Cortex of kidney (tissue), 1 donor: ENCODE measurements at places on chromosomes 16 and 17.

DNA sequence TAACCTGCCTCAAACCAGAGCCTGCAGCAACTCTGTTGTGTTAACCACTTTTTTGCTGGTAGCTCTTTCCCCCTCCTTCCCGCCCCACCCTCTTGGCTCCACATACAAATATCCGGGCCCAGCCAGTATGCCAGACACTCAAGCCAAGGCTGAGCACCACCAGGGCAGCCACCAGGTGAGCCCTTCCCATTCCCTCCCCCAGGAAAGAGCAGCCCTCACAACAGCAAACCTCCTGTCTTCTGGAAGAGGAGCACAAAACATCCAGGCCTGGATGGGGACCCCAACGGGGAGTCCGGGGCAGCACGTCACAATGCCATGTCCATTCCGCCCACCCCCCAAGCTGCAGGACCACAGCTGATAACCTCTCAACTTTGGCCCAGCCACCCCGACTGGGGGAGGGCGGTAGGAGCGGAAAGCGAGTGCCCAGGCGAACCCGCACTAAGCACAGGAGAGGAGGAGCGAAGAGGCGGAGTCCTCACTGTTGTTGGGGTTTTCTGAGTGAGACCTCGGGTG, 757 bp downstream of the ORMDL3 start:
- DNase-seq: no peak

GRCh38 chr16:69123910-69124309, 8.5 kb downstream of the CHTF8 start:
- DNase-seq: no peak

DNA sequence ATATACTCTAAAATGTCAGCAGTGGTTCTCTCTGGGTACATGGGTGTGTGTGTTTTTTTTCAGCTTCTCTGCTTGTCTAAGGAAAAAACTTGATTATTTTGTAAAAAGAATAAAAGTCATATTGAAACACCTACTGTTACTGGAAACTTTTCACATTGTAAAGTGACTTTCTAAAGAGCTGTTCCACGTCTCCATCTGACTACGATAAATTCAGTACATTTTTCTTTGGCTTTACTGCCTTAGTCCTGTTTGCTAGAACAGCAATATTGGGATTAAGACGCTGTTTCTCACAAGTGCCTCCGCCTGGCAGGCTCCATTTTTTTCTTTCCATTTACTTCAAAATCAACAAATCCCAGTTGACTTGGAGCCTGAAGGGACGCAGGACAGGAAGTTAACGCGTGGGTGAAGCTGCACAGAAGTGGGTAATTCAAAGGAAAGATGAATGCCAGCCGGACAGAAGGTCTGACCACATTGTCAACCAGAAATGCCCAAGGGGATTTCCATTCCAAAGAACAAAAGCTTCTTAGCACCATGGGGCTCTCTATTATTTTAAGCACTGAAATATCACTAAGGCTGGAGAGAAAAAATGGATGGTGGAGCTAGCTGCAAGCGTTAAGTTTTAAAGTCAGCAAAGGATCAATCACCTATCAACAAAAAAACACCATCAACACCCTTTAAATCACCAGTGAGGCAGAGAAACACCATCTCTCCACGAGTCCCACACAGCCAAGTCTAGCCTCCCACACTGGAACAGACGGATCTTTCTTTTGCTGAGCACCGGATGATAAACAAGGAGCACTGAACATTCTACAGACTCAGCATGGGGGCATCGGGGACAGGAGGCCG, 8.4 kb downstream of the GLOD4 start:
- DNase-seq: no peak

DNA sequence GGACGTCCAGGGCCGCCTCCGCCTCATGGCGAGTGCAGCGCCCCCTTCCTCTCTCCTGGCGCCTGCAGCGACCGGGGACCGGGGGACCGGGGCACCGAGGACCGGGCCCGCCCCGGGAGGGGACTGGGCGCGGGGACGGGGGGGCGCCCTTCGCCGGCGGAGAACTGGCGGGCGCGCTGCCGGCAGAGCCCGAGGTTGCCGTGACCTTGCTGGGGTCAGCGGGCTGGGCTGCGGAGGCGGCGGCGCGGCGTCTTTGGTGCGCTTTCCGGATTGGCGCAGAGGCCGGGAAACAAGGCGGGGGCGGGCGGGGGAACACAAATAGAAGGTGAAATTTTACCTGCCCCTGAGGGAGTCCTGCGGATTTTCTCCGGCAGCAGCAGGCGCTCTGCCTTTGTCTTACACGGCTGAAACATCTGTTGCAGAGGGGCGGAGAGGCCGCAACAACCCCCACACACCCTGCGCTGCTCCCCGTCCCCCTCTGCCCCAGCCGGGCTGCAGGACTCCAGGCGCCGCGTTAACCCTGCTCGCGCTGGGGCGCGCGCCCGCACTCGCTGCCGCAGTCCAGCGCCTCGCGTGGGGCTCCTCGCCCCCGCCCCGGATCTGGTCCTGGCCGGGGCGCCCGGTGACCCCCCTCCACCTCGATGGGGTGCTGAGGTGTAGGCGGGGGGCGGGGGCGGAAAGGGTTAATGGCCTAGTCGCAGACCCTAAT, 53.5 kb downstream of the SREBF1 start:
- DNase-seq: no peak

DNA sequence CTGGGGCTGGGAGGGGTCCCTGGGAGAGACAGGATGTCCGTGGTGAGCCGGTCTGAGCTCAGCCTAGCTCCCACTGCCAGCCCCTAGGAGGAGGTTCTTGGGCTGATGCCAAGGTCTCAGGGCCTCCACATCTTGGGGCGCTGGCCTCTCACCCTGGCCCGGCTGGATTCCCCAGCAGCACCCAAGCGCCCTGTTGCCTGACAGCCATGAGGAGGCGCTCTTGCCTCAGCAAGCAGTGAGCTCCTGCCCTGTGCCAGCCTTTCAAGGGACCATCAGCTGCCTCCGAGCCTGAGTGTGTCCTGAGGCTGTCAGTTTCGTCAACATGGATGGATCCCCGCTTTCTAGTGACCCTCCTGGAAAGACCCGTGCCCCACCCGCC, 234.9 kb upstream of the CIBAR2 start:
- DNase-seq: no peak

DNA sequence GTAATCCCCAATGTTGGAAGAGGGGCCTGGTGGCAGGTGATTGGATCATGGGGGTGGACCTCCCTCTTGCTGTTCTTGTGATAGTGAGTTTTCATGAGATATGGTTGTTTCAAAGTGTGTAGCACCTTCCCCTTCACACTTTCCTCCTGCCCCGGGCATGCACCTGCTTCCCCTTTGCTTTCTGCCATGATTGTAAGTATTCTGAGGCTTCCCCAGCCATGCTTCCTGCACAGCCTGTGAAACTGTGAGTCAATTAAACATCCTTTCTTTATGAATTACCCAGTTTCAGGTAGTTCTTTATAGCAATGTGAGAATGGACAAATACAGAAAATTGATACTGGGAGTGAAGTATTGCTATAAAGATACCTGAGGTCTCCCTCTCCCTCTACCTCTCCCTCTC, 29.4 kb downstream of the RNF112 start:
- DNase-seq: no peak

DNA sequence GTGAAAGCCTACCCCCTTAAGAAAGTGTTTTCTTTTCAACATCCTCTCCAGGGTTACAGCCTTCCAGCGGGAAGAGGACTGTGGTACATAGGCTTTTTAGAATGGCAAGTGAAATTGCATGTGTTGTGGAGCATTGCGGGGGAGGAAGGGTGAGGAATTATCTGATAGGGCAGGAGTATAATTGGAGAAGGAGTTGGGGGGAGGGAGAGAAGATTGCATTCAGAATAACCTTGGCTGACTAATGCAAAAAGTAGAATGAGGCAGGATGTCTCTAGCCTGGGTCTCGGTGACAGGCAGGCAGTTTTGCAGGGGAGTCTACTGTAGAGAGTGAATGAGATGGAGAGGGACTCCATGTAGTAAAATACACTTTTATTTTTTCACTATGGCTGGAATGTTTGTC, 2.4 kb upstream of the CDH8 start:
- no peak for DNase-seq

DNA sequence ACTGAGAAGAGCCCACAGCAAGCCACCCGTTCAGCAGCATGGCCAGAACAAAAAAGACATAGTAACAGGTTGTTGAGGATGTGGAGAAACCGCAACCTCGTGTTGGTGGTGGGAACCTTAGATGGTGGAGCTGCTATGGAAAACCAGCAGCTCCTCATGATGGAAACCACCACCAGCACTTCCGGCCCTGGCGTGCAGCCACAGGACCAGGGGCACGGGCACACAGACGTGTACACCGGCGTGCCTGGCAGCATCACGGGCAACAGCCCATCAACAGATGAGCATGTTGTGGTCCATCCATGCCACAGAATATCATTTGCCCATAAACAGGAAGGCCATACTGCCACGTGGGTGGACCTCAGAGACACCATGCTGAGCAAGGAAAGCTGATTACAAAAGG, 11.9 kb downstream of the CTU2 start:
- DNase-seq: no peak
